ENCODE measurements at places on chromosomes 2 and 18. TPM values are rescaled to one million over a fixed set of nuclear protein-coding genes. Genes with fewer than 3 reads are reported as not detected.

FOXI3 gene
- total RNA-seq: 18.3 TPM

CHST9 gene
- total RNA-seq: 3.0 TPM

CFC1 gene
- total RNA-seq: 0.22 TPM

STPG4 gene
- total RNA-seq: 0.13 TPM

Measured in H9 (cell line).